Activated CD4-positive, alpha-beta T cell treated with anti-CD3 and anti-CD28 coated beads, Interleukin-10, Interleukin-2, amounts not matched to agents 100 ng/mL and 50 ng/mL, durations not matched to agents 16 hours and 8 hours (primary cell): ENCODE measurements at places on chromosomes 7 and 10.
A peak's percentile ranks its signal among the peaks of the same experiment; 100 is the strongest.

DNA sequence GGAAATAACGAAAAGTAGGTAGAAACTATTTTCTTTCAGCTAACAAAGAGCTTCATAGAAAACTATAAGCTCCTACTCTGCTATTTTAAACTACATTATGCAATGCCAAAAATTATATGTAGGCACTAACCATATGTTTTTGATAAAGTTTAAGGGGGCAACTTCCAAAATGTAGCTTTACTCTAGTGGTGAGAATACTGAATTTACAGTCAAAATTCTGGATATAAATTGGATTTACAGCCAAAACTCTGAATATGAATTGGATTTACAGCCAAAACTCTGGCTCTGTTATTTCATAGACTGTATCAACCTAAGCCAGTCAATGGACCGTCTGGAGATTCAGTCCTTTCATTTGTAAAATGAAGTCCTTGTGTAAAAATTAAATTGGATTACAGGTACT is 86.8 kb upstream of the ANK3 start:
- no peak for DNase-seq

DNA sequence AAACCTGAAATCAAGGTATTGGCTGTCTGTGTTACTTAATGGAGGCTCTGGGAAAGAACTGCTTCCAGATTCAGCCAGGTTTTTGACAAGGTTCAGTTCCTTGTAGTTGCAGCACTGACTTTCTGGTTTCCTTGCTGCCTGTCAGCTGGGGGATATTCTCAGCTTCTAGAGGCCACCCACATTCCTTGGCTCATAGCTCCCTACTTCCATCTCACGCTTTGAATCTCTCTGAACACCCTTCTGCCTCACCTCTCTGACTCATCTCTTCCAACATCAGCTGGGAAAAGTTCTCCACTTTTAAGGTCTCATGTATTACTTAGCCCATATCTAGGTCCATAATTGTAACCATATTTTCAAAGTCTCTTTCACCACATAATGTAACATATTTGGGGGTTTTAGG is 22.9 kb upstream of the GPR22 start:
- no peak for DNase-seq

GRCh38 chr10:89306434-89307268 is 4.8 kb downstream of the IFIT2 start:
- DNase-seq: no peak

DNA sequence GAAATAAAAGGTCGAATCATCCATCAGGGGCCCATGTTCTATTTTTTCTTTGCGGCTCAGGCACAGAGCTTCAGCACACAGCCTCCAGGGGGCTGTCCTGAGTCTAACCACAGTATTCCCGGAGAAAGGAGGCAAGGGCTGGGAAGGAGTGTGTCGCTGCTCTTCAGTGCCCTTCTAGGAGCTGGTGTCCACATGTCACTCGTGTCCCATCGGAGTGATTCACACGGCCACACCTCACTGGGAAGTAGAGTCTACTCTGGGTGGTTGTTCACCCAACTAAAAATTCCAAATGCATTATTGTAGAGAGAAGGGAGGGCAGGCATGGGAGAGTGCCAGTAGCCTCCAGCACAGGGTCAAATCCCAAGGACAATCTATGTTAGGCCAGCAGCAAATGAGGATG is 114.8 kb upstream of the LANCL2 start:
- no peak for DNase-seq

- DNase-seq: peak; percentile 15
Observed at GRCh38 chr7:150432915-150433892, 17.2 kb upstream of the GIMAP8 start.

GRCh38 chr10:54903745-54904144 is 102.7 kb upstream of the PCDH15 start:
- no peak for DNase-seq

DNA sequence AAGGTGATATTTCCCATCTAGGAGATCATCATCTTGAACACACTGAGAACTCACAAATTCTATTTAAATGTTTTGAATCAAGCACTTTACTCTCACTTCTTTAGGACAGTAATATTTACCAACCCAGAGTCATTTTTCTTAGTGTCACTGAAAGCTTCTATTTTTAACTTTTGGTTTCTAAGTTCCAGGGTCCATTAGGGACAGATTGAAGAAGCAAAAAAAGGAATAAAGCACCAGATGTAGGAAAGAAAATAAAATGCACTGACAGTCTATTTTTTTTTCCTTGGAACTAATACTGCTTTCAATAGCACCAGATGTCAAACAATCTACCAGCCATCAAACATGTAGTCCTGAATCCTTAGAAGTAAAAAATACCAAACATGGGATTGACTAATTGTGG is 526.7 kb upstream of the LRRN3 start:
- no peak for DNase-seq

DNA sequence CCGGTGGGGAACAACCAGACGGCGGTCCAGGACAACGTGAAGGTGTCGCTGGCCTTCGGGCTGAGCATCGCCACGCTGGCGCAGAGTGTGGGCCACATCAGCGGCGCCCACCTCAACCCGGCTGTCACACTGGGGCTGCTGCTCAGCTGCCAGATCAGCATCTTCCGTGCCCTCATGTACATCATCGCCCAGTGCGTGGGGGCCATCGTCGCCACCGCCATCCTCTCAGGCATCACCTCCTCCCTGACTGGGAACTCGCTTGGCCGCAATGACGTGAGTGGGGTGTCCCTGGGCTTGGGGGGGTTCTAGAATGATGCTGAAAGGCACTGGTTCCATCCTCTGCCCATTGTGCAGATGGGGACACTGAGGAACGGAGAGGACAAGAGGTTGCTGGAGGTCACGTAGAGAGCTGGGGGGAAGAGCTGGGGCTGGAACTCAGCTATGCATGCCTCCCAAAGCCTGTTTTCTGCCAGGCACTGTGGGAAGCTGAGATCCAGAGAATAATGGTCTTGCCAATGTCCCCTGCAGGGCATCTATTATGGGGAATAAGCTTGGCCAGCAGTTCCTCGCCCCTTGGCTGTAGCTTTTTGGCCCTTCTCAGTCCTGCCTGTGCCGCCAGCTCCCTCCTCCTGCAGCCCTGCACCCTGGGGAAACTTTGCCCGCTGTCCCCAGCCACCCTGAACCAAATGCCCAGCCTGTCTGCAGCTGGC is 523 bp downstream of the AQP1 start:
- no peak for DNase-seq
